ENCODE measurements at places on chromosomes 12 and 14. TPM values are rescaled to one million over a fixed set of nuclear protein-coding genes. Genes with fewer than 3 reads are reported as not detected.
A peak's percentile ranks its signal among the peaks of the same experiment; 100 is the strongest.

GLI1 gene
- 6.4 TPM for total RNA-seq

ASIC1 gene
- 9.2 TPM for total RNA-seq

DNA sequence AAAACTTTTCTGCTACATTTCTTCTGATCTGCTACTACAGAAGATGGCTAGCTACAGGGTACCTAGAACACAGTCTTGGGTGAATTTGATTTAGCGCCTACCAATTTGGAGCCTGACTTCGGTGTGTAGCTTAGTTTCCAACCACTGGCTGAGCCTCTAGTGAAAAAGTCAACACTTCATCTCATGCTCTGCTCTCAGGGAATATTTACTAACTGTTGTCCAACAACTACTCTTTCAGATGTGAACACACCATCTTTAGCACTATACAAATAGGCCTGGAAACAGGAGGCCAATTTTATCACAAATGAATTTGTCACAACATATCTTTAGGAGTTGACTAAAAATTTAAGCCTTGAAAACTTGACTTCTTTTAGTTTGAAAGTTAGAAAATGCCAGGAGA is 167.9 kb downstream of the NELL2 start:
- no peak for DNase-seq

- no peak for DNase-seq
These were observed 10.7 kb downstream of the KANSL2 start for GRCh38 chr12:48671231-48671856.

PLXNC1 gene
- not detected for total RNA-seq

DNA sequence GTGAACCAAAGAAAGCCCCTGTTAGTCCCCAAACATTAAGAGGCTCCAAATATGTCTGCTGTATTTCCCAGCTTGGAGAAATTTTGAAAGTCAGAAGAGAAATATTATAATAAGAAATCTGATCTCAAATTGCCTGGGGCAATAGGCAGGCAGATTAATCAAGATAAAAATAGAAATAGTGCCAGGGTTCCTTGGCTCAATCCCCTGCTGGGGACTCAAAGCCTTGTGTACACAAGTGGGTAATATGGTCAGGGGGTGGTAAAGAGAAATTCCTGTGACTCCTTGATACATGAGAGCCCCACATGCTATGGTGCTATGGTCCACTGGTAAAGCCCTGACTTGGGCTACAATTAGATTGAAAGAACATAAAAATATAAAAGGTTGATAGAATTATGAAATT is 41.3 kb upstream of the ARID2 start:
- no peak for DNase-seq

DNA sequence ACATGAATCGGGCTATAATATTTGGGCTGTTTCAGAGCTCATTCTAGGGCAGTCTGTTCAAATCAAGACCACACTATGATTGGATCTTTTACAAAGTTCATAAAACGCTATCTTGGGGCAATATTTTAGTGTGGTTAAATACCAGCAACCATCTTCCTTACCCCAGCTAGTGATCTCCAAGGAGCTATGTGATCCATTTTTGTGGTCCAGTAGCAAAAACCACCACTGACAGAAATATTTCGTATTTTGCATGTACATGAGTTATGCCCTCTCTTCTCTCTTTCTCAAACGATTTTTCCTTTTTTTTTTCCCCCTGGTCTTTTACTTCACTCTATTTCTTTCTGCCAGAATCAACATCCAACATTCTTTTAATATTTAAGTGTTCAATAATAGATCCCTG is 280.6 kb upstream of the KITLG start:
- DNase-seq, result no peak

KLRG1 gene
- 8.2 TPM for total RNA-seq

DNA sequence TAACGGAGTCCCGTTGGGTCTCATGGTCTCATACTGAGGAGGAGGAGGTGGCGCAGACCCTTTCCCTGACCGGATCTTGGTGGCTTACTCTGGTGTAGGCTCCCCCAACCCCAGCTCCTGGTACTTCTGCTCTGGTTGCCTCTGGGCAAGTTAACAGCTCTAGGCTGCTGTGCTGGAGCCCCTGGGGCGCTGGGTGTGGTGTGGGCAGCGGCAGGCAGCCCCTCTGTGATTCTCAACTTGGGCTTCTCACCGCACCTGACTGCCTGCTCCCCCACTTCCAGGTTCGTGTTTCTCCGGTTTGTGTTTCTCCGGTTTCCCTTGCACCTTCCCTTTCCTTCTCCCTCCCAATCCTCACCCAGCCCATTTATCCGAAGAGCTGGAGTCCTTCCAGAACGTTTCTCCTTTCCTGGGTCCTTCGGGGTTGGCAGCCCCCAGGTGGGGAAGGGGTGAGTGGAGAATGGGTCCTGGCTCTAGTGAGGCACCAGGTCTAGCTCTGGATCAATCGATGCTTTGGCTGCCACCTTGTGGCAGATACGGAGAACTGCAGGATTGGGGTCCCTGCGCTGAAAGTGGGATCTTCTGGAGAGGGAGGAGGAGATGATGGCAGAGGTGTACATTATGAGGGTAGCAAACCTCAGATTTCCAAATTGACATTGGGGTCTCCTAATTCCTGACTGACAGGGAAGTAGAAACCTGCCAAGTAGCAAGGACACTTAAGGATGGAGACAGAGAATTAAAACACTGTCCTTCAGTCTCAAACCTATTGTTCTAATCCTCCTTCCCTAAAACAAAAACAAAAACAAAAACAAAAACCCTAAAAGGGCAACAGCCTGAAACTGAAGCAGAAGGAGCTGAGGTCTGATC is 8.3 kb downstream of the CISTR start:
- peak; percentile 86 for DNase-seq

GRCh38 chr12:65673156-65673690 is 151.1 kb upstream of the HMGA2 start:
- DNase-seq, result no peak

DNA sequence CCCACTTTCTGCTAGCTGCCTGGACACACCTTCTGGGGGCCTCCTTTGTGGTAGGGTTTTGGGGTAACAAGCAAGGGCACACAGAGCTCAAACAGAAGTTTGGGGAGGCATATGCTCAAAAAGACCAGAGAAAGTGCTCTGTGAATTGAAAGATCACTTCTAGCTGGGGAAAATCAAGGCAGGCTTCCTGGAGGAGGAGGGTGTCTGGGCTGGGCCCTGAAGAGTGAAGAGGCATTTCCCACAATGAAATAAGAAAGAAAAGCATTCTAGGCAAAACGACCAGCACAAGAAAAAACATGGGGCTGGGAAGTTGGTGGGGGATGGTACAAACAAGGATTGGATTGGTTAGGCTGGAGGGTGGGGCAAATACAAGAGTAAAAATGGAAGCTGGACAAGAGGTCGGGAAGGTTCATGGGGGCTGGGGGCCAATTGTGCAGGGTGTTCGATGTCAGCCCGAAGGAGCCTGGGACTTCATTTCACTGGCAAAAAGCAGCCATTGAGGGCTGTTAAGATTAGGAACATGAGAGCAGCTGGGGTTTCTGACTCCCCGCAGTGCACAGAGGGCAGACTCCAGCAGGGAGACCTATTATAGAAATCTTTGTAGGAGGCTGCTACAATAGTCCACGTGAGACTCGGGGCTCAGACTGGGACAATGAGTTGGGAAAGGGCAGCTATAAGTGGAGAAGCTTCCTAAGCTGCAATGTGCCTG is 51.5 kb upstream of the CMKLR1 start:
- DNase-seq, result peak; percentile 68
